Stimulated activated CD8-positive, alpha-beta memory T cell treated with anti-CD3 and anti-CD28 coated beads, Interleukin-15, amount 100 ng/mL, for 4 hours (primary cell): ENCODE measurements at places on chromosomes 1 and 21.

GRCh38 chr21:33403128-33403785 is at the start of gene IFNGR2:
Gene IFNGR2, plus strand, starts transcription at chr21:33403413. Its CDS starts 131 bp downstream, at chr21:33403544.
- no peak for DNase-seq

DNA sequence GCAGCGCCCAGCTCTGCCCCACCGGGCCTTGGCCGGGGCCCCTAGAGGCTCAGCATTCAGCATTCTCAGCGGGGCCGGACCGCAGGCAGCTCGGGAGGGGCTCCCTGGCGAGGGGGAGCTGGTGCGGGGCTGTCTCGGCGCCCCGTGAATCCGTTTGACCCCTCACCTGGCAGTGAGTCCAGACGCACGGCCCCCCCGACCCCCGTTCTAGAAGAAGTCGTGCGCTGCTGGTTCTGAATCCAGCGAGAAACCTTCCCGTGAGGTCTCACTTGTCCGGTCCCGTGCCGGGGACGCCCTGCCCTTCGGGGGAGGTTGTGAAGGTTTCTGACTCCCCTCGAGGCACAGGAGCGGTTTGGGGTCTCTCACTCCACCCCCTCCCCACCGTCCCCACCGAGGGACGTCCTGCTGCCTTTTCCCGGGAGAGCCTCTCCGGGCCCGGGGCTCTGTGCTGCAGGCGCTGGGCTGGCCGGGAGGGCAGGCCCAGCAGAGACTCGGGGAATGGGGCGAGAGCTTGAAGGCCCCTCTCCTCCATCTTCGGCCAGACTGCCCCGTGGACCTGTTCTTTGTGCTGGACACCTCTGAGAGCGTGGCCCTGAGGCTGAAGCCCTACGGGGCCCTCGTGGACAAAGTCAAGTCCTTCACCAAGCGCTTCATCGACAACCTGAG is 655 bp downstream of the COL6A1 start:
- DNase-seq = no peak

- DNase-seq = no peak
Measured at GRCh38 chr1:30759718-30760281, 2.2 kb upstream of the LAPTM5 start.

DNA sequence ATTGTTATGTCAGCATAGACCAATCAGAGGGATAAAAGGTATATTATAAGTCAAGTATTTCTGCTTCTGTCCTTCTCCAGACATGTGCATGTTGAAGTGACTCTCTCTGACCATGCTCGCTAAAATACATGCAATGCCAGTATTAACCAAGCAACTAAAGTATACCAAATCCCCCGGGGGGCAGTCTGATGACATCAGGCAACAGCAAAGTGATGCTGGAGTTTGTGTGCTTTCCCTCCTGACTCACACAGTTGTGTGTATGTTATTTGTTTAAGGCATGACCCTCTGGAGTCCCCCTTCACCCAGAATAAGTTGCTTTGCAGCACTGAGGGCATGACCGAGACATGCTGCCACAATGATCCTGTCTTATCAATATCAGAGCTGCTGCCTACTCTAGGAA is 2.1 kb downstream of the BRINP2 start:
- no peak for DNase-seq

DNA sequence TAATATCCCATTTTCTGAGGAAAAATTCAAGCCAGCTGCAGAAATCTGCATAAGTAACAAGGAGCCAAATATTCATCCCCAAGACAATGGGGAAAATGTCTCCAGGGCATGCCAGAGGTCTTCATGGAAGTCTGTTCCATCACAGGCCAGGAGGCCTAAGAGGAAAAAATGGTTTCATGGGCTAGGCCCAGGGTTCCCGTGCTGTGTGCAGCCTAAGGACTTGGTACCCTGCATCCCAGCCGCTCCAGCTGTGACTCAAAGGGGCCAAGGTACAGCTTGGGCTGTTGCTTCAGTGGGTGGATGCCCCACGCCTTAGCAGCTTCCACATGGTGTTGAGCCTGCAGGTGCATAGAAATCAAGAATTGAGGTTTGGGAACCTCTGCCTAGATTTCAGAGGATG is 173.5 kb downstream of the LMX1A start:
- no peak for DNase-seq

- no peak for DNase-seq
Measured at GRCh38 chr21:42583477-42584295, 69.7 kb upstream of the PDE9A start.

DNA sequence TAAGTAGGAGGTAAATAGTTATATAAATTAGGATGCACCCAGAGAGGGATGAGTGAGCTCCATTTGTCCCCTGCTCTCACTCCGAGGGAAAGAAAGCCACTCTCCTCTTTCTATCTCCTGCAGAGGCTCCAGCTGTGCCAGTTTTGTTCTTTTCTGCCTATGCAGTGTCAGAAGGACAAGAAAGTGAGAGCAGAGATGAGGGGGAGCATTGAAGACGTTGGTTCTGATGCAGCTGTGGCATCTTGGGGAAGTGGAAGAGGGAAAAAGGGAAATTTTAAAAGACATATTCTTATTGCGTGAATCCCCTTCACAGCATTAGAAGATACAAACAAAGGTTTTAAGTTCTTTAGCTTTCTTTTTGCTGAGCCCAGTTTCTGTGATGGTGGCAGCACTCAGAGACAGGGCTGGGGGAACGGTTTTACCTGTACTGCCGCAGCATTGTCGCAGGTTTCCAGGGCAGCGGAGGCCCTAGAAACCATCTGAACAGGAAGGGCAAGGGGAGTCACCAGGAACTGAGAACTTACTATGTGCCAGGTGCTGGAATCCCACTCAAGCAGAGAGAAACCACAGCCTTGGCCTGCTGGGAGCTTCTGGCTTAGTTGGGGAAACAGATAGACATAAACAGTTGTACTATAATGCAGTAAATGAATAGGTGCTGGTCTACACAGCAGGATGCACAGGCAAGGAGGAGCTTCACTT is 44.9 kb upstream of the USP24 start:
- no peak for DNase-seq

GRCh38 chr1:41515778-41516167 is 31.3 kb upstream of the EDN2 start:
- no peak for DNase-seq

DNA sequence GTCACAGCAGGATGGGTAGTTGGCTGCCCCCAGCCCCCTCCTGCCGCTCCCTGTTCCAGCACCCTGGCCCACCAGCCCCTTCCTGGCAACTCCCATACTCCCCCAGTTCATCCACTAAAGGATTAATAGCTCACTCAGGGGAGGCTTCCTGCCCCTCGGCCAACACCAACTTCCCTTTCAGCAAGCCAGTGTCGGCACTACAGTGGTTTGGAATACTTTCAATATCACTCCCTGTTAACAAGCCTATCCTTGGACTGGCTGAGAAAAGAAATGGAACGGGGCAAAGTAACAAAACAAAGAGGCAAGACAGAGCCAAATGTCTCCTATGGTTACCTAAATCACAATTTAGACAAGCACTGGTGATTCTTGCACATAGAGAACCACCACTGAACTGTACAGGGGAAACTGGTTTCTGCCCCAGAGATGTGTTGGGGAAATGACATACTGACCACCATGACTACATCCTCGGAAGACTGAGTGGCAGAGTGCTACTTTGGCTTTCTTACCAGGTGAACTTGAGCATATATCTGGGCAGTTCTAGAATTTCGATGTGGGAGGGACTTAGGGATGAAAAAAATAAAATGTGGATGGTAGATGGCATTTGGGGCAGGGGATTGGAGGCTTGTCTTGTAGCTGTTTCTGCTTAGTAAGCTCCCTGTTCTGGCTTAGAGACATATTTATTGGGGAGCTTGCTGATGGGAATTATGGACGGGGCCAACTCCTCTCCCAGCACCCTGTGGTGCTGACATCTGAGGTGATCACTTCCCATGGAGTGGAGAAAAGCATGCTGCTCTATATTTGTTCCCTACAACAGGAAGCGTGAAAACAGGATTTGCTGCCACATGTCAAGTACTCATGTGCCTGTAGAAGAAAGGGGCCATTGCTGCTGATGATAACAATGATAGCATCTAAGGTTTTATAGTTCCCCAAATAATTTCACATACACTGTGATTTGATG is 7.1 kb upstream of the CAPN2 start:
- DNase-seq = no peak

GRCh38 chr1:116309090-116309870 is 63.8 kb upstream of the ATP1A1 start:
- DNase-seq = no peak

- no peak for DNase-seq
Measured at GRCh38 chr1:1345860-1346500, 3.2 kb downstream of the DVL1 start.

DNA sequence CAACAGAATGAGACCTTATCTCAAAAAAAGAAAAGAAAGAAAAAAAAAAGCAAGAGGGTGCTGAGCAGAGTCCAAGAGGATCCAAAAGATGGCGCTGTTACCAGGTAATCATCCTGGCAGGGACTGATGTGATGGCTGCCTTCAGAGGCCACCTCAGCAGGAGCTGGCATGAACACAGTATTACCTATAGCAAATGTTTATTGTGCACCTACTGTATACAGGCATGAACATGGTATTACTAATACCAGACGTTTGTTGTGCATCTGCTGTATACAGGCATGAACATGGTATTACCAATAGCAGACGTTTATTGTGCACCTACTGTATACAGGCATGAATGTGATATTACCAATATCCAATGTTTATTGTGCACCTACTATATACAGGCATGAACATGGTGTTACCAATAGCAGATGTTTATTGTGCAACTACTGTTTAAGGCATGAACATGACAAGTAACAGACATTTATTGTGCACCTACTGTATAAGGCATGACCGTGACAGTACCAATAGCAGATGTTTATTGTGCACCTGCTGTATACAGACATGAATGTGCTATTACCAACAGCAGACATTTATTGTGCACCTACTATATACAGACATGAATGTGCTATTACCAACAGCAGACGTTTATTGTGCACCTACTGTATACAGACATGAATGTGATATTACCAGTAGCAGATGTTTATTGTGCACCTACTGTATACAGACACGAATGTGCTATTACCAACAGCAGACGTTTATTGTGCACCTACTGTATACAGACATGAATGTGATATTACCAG is 115.1 kb upstream of the TMEM51 start:
- DNase-seq = no peak

DNA sequence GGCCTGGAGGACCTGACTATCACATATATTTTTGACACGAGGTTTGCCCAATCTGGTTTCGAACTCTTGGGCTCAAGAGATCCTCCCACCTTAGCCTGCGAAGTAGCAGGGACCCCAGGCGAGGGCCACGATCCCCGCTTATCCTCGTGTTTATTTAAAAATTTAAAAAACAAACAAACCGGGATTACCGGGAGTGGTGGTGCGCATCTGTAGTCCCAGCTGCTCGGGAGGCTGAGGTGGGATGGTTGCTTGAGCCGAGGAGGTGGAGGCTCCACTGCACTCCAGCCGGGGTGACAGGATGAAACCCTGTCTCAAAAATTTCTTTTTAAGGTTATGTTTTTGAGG is 452 bp upstream of the EXOSC10 start:
- no peak for DNase-seq

DNA sequence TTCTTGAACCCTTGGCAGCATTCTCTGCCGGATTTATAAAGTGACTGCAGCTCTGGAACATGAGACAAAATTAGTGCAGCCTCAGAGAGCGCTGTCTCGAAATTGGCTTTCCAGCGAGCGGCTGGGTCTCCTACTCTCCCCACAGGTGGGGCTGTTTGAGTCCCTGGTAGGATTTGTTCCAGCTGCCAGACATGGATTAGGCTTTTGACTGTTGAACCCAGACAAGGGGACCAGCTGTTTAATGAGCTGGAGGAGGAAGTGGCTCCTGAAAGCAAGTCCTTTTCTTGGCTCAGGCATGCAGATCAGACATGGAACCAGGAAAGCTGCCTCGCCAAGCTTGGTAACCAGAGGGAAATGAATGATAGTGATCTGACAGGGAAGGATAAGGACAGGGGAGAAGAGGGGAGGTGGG is 69.6 kb downstream of the UBIAD1 start:
- no peak for DNase-seq

DNA sequence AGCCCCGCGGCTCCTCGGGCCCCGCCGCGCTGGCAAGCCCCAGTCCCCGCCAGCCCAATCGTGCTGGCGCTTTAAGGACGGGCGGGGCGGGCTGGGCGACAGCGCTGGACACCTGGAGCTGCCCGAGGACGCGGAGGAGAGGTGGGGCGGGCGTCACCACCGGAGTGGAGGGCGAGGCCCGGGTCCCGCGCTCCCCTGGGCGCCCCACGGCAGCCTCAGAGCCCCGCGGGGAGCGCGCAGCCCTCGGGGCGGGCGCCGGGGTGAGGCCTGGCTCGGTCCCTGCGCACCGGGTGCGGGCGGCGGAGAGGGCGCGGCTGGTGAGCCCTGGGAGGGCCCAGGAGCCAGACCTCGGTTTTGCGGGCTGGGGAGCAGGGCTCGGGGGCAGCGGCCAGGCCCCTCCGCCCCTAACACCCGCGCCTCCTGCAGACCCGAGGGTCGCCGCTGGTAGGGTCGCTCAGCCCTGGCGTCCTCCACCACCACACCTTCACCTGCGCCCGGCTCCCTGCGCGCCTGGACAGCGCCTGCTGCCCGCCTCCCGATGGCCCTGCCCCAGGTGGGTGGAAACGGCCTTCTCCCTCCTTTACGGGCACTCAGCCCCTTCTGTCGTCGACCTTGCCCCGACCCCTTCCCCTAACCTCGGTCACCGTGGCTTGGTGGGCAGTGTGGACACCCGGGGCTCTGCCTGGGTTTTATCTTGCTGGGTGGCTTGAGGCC is at the start of gene TMEM61:
Gene TMEM61, plus strand, starts transcription at position 101 of the 714 bp plus-strand sequence. Its CDS starts 438 bp downstream, at position 539.
- no peak for DNase-seq

DNA sequence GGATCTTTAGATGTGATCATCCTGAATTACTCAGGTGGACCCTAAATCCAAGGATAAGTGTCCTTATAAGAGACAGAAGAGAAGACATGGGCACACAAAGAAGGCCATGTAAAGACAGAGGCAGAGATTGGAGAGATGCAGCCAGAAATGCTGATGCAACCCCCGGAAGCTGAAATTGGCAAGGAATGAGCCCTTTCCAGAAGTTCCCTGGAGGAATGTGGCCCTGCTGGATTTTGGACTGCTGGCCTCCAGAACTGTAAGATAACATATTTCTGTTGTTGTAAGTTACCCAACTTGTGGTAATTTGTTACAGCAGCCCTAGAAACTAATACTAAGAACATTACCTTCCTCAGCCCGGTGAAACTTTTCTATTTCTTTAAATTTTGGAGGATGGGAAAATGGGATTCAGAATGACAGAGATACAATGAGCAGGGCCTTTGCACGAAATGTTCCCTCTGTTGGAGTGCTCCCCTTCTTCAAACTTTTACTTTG is 11.2 kb upstream of the PLPP3 start:
- no peak for DNase-seq

- no peak for DNase-seq
Measured at GRCh38 chr1:89347296-89347695, 16.6 kb upstream of the GBP6 start.
